ENCODE measurements at places on chromosomes 13 and 19.

GRCh38 chr19:4911786-4912672, 2.7 kb downstream of the UHRF1 start:
- DNase-seq = peak; percentile 59

- no peak for DNase-seq
These were observed 89.8 kb downstream of the ZNF557 start for GRCh38 chr19:7159105-7159933.

GRCh38 chr19:55301459-55302317, 17.9 kb downstream of the BRSK1 start:
- DNase-seq = peak; percentile 92

DNA sequence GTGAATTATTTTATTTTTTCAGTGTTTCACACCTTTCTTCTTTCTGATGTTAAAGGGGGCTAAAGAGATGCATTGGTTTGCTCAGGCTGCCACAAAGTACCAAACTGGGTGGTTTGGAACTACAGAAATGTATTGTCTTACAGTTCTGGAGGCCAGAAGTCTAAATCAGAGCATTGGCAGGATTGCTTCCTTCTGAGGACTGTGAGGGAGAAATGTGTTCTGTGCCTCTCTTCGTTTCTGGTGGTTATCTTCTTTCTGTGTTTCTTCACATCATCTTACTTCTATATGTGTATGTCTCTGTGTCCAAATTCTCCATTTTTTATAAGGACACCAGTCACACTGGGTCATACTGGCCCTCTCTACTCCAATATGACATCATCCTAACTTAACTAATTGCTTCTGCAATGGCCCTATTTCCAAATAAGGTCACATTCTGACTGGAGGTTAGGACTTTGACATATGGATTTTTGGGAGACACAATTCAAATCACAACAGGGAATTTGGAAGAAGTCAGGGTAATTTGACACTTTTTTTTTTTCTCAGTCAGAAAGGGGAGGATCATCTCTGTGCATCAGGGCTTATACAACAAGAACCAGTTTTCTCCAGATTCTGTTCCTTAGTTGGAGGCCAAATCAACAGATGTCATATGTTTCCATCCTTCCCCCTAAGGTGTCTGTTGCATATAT, 188.2 kb downstream of the KCNRG start:
- no peak for DNase-seq

- no peak for DNase-seq
These were observed 546 bp downstream of the UBXN6 start for GRCh38 chr19:4456843-4457653.
